ENCODE measurements at places on chromosomes 1 and 21.

DNA sequence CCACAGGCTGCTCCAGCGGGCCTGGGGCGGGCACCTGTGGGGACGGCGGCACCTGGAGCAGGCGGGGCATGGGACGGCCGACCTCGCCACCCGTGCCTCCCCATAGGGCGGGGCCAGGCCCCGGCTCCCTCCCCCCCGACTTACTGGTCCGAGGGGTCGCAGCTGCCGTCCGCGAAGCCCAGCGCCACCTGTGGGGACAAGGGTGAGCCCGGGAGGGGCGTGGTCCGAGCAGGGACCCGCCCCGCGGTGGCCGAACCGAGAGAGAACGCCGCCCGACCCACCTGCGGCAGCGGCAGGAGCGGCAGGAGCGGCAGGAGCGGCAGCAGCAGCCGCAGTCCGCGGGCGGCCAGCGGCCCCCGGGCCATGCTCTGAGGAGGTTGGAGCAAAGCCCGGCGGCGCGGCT, at the start of gene TMEM52:
TMEM52 (minus strand) TSS at position 379 of the 403 bp plus-strand sequence; CDS start at position 365, 14 bp downstream.
- no peak for DNase-seq

GRCh38 chr1:117970252-117970651, 40.7 kb downstream of the WDR3 start:
- DNase-seq: no peak

DNA sequence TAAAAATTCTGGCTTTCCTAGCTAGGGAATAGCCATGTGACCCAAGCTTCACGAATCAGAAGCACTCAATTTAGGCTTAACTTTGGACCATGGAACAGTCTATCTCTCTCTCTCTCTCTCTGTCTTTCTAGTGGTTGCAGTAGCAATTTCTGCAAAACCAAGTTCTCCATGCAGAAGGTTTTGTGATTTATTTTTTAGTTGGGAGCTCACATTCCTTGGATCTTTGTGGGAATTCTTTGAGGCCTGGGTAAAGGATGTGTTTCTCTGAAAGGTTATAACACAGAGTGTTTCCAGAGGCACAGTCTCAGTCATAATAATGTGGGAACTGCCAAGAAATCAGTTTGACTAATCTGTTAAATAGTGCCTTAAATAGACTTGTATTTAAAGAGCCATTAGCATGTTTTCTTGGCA, 112.3 kb upstream of the COL11A1 start:
- no peak for DNase-seq

DNA sequence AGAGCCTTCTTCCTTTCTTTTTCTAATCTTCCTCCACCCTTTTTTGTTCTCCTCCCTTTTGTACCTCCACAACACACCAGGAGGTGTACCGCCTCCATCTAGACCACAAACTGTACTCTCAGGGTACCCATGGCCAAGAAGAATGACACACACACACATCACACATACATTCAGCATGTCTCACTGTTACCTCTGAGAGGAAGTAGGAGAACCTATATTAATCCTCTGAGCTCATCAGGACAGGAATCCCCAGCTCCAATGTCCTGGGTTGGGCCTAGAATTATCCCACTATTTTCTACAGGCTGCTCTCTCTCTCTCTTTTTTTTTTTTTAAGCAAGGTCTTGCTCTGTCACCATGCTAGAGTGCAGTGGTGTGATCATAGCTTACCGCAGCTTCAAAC, 36.7 kb downstream of the ATP2B4 start:
- DNase-seq: no peak

- no peak for DNase-seq
Observed at GRCh38 chr1:211332830-211333229, 6.2 kb downstream of the TRAF5 start.

DNA sequence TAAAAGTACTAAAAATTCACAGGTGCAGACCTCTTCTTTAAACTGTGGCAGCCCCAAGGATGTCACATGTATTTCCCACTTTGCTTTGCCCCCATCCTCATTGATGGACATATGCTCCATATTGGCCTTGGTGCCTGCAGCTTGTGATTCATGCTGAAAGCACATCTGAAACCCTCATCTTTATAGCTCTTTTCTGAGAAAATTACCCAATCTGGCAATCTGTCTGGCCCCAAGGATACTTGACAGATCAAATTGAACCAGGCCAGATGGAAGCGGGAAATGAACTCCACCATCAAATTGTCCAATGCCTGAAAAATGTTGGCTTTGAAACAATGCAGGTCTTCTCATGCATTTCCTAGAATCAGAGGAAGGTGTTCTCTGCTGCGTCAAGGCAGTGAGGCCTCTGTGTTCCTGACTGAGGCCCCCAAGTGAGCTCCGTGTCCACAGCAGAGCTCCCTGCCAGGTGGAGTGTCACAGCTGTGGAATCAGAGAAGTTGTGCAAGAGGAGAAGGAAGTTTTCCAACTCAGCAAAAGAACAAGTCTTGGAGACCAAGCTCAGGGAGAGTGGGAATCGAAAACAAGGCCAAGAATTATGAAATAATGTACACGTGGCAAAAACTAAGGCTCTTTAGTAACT, 323.7 kb downstream of the PLPP3 start:
- no peak for DNase-seq

- no peak for DNase-seq
Observed at GRCh38 chr1:236853921-236854604, 59.0 kb downstream of the MTR start.

DNA sequence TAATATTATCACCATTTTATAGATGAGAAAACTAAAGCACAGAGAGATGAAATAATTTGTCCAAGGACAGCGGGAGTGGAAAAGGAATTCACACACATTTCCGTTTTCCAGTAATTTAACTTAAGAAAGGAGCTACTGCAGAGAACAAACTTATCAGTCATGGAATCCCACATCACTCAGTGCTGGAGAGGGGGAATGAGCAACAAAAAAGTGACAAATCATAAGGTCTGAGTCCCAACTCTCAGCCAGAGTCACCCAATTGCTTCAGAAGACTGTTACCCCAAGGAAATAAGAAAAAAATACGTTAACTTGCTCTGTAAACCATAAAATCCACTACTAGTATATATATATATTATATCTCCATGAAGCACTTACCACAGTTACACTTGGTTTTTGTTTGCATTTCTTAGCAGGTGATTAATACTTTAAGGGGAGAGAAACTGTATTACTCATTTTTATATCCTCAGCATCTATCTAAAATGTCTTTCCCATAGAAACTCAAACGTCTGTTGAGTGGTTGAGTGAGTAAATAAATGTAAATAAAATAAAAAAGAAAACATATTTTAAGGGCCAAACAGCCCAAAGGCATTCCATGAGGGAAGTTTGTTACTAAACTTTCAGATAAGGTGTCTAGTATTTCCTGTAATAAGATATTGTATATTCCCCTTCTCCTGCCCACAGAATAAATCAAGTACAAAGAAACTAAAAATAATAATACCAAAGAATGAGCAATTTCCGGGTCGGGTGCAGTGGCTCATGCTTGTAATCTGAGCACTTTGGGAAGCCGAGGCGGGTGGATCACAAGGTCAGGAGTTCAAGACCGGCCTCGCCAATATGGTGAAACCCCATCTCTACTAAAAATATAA, 76.8 kb downstream of the SLC45A1 start:
- no peak for DNase-seq

GRCh38 chr1:115544131-115544530, 97.6 kb upstream of the VANGL1 start:
- DNase-seq: no peak

GRCh38 chr1:197614916-197615692, 160.2 kb downstream of the DENND1B start:
- DNase-seq: peak; percentile 57

- DNase-seq: no peak
Observed at GRCh38 chr1:5619469-5619868, 372.8 kb downstream of the NPHP4 start.

GRCh38 chr1:202293569-202293968, 48.2 kb downstream of the UBE2T start:
- no peak for DNase-seq

DNA sequence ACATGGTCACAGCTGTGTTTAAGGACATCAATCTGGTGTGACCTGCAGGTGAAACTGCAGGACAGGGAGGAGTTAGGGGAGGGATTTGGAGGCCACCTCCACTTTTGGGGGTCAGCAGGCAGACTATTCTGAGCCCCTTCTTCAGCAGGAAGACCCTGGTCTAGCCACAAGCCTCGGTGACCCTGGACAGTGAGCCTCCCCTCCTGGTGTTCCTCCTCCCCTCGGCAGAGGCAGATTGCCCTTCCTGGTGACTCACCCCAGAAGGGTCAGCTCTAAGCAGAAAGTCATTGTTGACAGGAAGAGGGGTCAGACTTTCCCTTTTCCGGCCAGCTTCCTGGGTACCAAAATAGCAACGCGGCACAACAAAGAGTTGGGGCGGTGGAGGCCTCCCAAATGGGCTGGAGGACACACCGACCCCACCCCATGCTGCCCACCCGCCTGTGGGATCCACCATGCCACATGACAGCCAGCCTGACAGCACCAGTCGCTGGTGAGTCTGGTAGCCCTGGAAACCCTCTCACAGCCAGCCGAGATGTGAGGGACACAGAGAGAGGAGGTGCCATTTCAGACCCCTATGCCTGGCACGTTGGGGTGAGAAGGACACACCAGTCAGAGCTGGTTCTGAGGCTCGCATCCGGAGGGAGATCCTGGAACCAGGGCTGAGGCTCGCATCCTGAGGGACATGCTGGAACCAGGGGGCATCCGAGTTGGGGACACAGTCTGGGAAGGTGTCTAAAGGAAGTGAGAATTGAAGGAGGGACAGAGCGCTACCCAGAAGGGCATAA, 14.7 kb upstream of the CSF1 start:
- peak; percentile 72 for DNase-seq

- DNase-seq: peak; percentile 91
Observed at GRCh38 chr21:32393677-32394001, 827 bp upstream of the URB1 start.

DNA sequence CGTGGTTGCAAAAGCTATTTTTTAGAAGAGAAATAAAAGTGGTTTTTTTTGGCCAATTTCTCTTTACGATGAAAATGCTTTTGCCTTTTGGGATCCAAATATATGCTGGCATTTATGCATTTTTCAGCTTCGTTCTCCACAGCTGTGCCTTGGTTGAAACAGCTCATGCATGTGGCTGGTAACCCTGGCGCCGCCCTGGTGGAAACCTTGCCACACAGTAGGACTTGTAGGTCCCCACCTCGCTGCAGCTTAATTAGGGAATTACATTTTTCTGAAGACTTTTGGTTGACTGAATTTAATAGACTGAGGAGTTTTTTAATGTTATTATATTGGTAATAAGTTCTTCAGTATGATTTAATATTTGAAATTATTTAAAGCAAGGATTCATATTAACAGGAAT, 12.7 kb upstream of the PCP4 start:
- DNase-seq: no peak

DNA sequence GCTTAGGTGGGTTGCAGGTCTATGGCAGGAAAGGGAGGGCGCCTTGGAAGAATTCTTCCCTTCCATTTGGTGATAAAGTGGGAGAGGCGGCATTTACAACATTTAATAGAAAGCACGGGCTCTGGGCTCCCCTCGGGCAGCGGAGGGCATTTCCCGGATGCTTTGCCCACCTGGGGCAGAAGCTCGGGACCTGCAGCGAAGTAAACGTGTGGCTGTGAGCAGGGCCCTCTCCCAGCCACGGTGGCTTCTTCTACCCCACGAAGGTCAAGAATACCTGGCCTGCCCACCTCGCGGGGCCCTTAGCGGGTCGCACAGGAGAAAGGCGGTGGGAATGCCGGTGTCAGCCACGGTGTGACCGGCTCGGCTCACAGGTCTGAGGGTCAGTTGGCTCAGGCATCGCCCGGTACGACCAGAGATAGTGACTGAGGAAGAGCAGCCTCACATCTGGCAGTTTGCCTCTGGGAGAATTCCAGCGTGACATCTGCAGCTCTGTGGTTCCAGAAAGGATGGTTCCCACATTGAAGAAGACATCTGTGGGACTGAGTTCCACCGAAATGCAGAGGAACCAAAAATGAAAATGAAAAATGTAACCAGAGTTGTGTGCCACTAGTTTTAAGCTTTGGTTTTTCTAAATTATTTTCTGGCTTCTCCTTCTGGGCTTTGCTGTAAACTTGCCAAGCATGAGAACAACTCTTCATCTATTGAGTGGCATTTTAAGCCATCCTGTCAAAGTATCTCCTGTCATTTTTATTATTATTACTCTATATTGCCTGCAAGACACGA, 720 bp upstream of the F3 start:
- DNase-seq: peak; percentile 37

GRCh38 chr1:218945050-218945449, 228.6 kb upstream of the LYPLAL1 start:
- no peak for DNase-seq

DNA sequence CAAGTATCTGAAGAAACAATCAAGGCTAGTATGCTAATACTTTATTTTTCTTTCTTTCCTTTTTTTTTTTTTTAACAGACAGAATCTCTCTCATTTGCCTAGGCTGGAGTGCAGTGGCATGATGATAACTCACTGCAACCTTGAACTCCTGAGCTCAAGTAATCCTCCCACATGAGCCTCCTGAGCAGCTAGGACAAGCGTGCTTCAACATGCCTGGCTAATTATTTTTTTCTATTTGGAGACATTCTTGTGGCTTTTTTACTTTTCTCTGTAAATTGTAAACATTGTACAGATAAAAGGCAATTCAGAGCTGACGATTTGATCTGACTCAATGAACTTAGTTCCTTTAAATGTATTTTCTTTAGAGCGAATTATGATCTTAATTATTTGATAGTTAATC, 41.4 kb downstream of the CCDC18 start:
- no peak for DNase-seq

DNA sequence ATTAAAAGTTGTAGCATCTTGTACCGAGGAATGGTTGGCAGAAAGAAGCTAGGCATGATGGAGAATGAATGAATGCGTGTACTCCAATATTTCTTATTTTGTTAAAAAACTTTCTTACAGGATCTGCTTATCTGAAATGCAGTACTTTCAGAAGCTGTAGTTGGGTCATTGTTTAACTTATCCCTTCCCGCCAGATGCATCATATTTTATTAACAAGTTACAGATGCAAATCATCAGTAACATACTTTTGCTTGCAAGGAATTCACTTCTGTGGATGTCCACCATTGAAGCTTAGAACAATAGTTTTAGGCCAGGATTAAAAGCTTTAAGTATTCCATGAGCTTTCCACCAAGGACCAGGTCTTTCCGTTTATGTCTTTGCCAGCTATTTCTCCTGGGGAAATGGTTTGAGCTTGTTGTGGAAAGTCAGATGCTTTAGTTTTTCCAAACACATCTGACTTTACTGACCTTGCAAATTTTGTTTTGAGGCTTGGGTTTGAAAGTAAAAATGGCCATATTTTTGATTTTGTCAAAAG, 65.4 kb downstream of the PATJ start:
- DNase-seq: no peak

GRCh38 chr1:40361201-40361600, 12.3 kb upstream of the SMAP2 start:
- no peak for DNase-seq

- DNase-seq: no peak
Observed at GRCh38 chr1:48105165-48105564, 108.0 kb upstream of the TRABD2B start.

- DNase-seq: no peak
Observed at GRCh38 chr1:203173011-203173555, 2.5 kb downstream of the MYBPH start.

GRCh38 chr21:45541221-45542039, 810 bp downstream of the SLC19A1 start:
- DNase-seq: peak; percentile 85

- DNase-seq: peak; percentile 50
Observed at GRCh38 chr1:22662318-22662717, 9.3 kb downstream of the C1QB start.

GRCh38 chr21:36639769-36640168, 59.1 kb upstream of the SIM2 start:
- DNase-seq: no peak
